ENCODE measurements at places on chromosomes 13 and 19.

DNA sequence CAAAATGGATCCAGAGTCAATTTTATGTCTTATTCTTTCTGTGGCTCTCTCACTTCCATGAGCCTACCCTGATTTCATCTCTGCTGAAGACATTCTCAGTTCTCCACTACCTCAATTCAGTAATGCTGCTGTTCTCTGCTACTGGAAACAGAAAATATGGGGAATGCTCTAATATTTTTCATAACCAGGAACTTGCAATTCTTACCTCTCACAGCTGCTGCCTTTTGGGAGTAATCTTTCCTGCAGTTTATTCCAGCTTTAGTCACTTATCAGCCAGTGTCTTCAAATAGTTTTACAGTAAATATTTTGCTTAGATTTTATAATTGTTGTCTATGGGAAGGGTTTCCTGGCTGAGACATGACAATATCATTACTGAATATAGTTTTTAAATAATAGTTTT is 145.1 kb upstream of the UFM1 start:
- no peak for DNase-seq

GRCh38 chr13:24842549-24843274 is 78.7 kb downstream of the RNF17 start:
- DNase-seq: no peak

- no peak for DNase-seq
Measured at GRCh38 chr19:34976611-34977010, 12.6 kb upstream of the ZNF792 start.

DNA sequence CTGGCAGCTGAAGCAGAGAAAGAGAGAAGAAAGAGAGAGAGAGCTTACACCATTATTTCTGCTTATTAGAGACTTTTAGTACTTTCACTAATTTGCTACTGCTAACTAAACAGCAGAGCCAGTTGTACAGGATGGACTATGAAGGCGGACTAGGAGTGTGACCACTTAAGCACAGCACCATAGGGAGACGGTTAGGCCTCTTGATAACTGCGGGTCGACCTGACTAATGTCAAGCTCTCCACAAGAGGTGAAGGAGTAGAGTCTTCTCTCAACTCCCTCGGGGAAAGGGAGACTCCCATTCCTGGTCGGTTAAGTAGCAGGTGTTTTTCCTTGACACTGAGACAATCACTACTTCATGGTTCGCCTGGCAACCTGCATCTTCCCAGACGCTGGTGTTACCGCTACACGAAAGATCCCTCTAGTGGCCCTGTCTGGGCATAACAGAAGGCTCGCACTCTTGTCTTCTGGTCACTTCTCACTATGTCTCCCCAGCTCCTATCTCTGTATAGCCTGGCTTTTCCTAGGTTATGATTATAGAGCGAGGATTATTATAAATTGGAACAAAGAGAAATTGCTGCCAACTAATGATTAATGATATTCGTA is 5.3 kb upstream of the PSG7 start:
- no peak for DNase-seq

DNA sequence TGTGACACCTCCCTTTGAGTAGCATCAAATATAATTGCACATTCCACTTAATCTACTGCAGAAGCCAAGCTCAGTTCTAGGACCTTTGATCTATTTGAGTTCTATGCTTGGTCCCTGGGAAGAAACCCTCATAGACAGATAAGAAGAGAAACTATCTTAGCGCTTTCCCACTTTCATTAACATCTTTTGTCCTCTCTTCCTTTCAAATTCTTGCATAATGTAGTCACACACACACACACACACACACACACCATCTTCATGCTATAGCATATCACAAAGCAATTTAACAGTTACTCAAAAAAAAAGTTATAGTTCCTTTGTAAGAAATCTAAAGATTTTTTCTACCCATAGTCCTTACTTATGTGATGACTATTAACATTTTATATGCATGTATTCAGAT is 735.9 kb upstream of the PCDH9 start:
- DNase-seq: no peak

DNA sequence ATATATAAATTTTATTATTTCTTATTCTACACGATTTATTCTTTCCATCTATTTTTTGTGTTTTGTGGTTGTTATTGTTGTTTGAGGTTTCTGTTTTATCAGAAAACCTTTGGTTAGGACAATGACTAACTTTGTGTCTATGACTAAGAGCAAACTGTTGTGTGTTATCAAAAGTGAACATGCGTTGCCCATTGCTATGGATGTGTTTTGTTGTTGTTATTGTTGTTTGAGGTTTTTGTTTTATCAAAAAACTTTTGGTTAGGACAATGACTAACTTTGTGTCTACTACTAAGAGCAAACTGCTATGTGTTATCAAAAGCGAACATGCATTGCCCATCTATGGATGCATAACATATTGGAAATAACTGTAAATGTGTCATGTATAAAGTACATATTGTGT is 692.3 kb downstream of the SLITRK1 start:
- DNase-seq: no peak

DNA sequence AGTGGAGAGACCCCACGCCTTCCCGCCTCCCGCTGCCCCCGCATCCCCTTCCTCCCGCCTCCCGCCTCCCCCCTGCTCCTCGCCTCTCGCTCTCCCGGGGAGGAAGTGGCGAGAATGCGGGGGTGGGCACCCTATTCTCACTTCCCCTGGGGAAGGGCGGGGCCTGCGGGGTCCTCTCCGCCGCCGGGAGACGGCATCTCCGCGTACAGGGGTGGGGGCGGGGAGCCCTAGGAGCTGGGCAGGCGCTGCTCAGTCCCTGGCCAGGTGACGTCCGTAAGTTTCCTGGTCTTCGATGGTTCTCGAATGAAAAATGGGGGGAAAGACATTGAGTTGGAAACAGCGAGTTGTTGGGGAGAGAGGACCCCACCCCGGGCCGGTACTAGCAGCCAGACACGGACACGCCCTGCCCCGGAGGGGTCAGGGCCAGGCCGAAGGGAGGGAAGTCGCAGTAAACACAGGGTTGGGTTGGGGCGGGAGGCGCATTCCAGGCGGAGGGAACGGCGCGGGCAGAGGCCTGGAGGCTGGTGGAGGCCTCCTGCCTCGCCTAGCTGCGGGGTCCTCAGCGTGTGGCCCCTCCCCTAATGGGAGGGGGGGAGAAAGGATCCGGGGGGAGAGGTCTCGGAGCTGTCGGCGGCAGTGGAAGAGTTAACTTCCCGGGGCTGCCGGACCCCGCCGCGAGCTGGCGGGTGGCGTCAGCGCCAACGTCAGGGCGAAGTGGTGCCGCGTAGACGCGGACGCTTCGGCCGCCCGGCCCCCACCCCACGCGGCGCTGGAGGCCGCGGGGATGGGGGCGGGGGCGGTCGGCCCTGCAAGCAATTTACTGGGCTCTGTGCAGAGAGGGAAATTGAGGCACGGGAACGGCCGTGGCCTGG is 10.4 kb upstream of the JUND start:
- DNase-seq: peak; percentile 89

GRCh38 chr13:111043575-111043982 is 71.5 kb upstream of the ARHGEF7 start:
- no peak for DNase-seq

DNA sequence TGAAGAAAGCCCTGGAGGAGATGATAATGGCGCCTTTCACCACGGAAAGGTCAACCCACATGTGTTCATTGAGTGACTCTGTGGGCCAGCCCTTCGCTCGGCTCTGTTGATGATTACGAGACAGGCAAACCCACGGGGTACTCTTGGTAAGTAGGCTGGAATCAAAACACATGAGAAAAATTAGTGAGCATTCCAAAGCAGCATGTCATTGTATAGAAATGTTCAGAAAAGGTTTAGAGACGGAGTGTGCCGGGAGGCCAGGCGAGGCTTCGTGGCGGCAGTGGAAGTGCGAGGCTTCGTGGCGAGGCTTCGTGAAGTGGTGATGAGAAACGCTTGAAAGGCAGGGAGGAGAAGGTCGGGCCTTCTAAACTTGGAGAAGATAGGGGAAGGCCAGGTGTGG is 144.3 kb downstream of the ZNF536 start:
- DNase-seq: no peak

- DNase-seq: no peak
Measured at GRCh38 chr13:20713751-20714150, 10.3 kb downstream of the IL17D start.

DNA sequence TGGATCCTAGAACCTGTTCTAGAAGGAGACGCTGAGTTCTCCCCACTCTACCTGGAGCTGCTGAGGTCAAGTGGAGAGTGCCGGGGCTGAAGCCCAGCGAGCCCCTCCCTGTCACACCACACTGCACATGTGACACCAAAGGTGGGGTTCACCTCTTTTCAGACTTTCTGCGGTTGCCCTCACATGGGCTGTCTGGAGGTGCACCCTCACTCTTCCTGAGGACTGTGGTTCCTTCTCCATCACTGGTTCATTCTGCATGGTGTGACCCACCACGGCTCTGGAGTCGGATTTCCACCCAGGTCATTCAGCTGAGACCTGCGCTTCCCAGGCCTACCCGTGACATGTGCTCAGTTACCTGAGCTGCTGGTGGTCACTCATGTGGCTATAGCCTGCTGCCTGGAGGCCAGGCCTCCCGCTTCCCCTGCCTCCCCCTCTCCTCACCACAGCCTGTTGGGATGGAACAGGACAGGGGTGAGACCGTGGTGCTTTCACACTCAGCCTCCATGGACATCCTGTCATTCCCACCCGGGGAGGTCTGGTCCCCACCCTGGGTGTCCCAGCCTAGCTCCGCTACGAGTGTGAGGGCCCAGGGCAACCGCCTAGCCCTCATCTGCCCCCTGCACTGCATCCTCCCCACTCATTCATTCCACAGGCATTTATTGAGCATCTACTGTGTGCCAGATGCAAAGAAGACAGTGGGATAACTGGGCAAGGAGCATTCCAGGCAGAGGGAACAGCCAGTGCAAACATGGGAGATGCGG is 605 bp upstream of the A1BG start:
- DNase-seq: no peak

DNA sequence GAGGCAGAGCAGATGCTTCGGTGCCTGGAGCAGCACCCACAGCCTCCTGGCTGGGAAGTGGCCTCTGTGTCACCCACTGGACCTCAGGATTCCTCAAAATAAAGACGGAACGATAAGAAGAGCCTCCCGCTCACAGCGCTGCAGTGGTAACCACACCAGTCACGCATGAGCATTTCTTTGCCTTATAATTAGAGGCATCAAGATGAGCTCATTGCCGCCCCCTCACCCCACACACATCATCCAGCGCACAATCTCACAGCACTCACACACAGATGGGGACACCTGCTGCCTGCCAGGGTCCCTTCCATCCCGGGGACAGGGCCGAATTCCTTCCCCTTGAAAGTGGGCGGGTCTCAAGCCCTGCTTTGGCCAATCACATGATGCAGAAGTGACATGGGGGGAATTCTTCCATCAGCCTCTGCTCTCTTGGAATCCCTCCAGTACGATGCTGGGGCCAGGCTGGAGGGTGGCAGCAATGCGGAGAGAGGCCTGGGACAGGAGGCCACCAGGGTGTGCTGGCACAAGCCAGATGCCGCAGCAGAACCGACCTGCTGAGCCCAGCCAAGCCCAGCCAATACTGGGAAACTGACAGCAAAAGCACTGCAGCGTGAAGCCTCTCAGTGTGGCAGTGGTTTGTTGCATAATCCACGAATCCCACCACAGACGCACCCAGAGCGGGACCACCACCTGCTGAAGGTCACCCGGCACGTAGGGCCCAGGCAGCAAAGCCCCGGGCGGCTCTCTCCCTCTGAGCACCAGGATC is 16.0 kb downstream of the PIP5K1C start:
- no peak for DNase-seq

- DNase-seq: no peak
Measured at GRCh38 chr19:958967-959855, 24.9 kb upstream of the WDR18 start.

DNA sequence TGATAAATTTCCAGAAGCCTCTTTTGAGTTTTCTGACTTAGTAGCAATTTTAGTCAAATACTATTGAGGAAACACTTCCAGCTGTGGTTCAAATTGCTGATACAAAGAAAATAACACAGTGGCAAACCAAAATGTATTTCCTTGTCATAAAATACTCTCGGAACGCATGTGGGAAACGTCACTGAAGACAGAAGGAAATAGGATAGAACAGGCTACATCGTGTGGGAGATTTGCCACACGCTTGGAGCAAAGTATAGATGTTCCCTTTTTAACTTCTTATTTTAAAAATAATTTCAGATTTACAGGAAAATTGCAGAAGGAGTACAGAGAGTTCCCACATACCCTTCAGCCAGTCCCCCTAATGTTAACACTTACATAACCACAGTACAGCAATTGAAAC is 88.8 kb downstream of the ING1 start:
- no peak for DNase-seq

- DNase-seq: no peak
Measured at GRCh38 chr13:44744880-44745633, 168.9 kb upstream of the TSC22D1 start.

GRCh38 chr13:47480951-47481350 is 520.1 kb downstream of the SUCLA2 start:
- DNase-seq: no peak

DNA sequence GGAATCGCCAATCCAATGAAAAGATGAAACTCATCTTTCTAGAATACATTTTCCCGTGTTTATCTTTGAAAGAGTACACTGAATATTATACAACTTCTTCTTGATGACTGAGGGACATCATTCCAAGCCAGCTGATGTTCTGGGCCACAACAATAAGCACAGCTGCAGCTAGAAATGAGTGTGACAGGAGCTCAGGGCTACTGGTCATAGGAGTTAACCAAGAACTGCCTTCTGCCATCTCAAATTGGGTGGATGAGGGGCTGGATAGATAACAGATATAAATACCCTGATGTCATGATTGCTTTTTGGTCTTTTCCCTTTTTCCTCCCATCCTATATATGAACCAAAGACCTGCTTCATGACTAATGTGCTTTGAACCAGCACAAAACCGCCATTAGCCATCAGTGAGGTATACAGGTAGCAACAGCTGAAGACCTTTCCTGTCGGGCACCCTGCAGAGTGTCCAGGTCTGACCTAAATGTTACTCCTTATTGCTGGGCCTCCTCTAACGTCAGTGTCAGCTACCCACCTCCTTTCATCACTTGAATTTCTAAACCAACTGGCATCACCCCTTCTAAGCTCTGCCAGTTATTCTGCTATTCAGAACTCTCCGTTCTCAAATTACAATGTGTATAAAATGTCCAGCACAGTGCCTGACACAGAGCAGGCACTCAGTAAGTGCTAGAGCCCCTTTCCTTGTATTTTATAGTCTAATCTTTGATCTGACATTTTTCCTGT is 178.2 kb downstream of the ENOX1 start:
- no peak for DNase-seq

- peak; percentile 98 for DNase-seq
Measured at GRCh38 chr19:56477429-56478338, 539 bp upstream of the ZNF667 start.

GRCh38 chr19:52188822-52189734 is 774 bp upstream of the PPP2R1A start:
- peak; percentile 59 for DNase-seq

- peak; percentile 88 for DNase-seq
Measured at GRCh38 chr19:47713046-47714021, at the start of gene EHD2. EHD2 (plus strand) TSS chr19:47713422; CDS start chr19:47716613, 3,191 bp downstream.

- peak; percentile 58 for DNase-seq
Measured at GRCh38 chr19:53158119-53158656, 665 bp downstream of the ZNF347 start.

- DNase-seq: no peak
Measured at GRCh38 chr19:9786342-9786741, 17.8 kb upstream of the ZNF846 start.

Data from SK-N-SH (cell line).